ENCODE measurements at places on chromosomes 12 and 14.
A peak's percentile ranks its signal among the peaks of the same experiment; 100 is the strongest.

GRCh38 chr12:32801269-32801980 is 45.7 kb upstream of the YARS2 start:
- H3K27ac ChIP-seq, result no peak overlapping the region
- H3K4me1 ChIP-seq, result no peaks in the 10 kb centered on the region
- DNase-seq, result no peak
- no peak overlapping the region for H3K4me3 ChIP-seq
- no peaks in the 10 kb centered on the region for H3K36me3 ChIP-seq

- H3K27ac ChIP-seq, result no peak overlapping the region
- peaks cover 35% of the 10 kb centered on the region for H3K4me1 ChIP-seq
- DNase-seq, result peak; percentile 69
- no peaks in the 10 kb centered on the region for H3K36me3 ChIP-seq
These were observed 67.9 kb upstream of the BEGAIN start for GRCh38 chr14:100654814-100655740.

- no peaks in the 10 kb centered on the region for H3K27me3 ChIP-seq
- no peak overlapping the region for H3K4me3 ChIP-seq
- H3K27ac ChIP-seq, result peak overlapping the region; percentile 38
These were observed 895 bp upstream of the CCDC88C start for GRCh38 chr14:91418387-91419043.

- no peak within 1 kb of the TSS for H3K27ac ChIP-seq
- H3K4me3 ChIP-seq, result no peak within 1 kb of the TSS
- H3K27me3 ChIP-seq, result no peaks in the 10 kb centered on the region
- no peaks in the 10 kb centered on the region for H3K36me3 ChIP-seq
- peak; percentile 85 for DNase-seq
- H3K4me1 ChIP-seq, result peaks cover 74% of the 10 kb centered on the region
These were observed at the start of gene AHNAK2 for GRCh38 chr14:104977681-104978653. Gene AHNAK2, minus strand, starts transcription at chr14:104978374. Its CDS starts 137 bp downstream, at chr14:104978237.

- H3K36me3 ChIP-seq, result no peaks in the 10 kb centered on the region
- no peaks in the 10 kb centered on the region for H3K4me1 ChIP-seq
- no peaks in the 10 kb centered on the region for H3K27me3 ChIP-seq
- H3K4me3 ChIP-seq, result no peak overlapping the region
These were observed 166.3 kb downstream of the PHLDA1 start for GRCh38 chr12:75865315-75865714.

DNA sequence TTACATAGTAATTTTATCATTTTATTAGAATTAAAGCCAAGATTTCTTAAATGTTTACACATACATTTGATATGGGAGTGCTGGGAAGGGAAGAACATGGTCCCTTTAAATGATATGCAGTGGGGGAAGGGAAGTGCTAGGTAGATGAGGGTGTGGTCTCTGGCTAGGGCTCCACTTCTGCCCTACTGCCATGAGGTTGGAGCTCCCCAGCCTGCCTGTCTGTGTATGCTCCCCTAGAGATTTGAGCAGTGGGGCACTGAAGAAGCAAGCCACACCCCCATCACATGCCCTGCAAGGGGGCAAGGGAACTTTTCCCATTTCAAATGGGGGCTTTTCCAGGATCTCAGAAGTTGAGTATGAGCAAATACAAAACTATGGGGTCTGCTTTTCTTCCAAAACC is 25.5 kb downstream of the CLECL1 start:
- no peaks in the 10 kb centered on the region for H3K27me3 ChIP-seq
- H3K27ac ChIP-seq, result no peak overlapping the region
- peaks cover 5% of the 10 kb centered on the region for H3K4me1 ChIP-seq
- DNase-seq, result no peak
- H3K4me3 ChIP-seq, result no peak overlapping the region

DNA sequence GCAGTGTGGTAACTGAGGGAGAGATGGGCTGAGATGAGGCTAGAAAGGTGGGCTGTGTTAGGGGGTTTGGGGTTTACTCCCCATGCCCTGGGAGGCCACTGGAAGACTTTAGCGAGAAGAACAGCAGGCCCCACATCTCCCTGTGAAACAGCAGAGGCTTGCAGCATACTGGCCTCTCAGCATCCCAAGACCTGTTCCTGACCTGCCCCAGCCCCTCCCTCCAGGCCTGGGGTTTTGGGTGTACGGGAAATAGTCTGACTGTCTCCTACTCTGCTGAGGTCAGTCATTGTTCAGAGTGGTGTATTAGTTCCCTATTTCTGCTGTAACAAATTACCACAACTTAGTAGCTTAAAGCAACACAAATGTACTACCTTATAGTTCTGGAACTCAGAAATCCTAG is 103.5 kb upstream of the HIF1A start:
- no peaks in the 10 kb centered on the region for H3K36me3 ChIP-seq
- H3K4me1 ChIP-seq, result peaks cover 24% of the 10 kb centered on the region
- H3K27ac ChIP-seq, result no peak overlapping the region
- no peaks in the 10 kb centered on the region for H3K27me3 ChIP-seq
- H3K4me3 ChIP-seq, result no peak overlapping the region

All from body of pancreas (tissue), 4 donors.